ENCODE measurements at places on chromosomes 2 and 18.

DNA sequence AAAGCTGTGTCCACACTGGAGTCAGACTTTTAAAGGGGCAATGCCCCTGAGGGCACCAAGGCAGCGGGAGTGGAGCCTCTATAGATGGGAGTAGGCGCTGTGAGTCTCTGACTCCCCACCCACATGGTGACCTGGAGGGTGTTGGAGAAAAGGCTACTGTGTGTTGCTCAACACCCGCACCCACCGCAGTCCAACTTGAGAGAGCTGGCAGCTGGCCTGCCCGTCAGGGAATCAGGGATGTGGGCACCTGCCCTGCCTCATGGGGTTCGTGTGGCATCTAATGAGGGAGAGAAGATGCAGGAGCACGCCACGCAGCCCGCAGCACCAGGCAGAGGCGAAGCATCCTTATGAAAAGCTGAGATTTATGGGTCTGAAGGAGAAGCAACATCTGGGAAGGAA, 84.2 kb downstream of the KLHL29 start:
- no peak for DNase-seq

- DNase-seq: no peak
Measured at GRCh38 chr18:46141199-46141598, 37.0 kb downstream of the HAUS1 start.

DNA sequence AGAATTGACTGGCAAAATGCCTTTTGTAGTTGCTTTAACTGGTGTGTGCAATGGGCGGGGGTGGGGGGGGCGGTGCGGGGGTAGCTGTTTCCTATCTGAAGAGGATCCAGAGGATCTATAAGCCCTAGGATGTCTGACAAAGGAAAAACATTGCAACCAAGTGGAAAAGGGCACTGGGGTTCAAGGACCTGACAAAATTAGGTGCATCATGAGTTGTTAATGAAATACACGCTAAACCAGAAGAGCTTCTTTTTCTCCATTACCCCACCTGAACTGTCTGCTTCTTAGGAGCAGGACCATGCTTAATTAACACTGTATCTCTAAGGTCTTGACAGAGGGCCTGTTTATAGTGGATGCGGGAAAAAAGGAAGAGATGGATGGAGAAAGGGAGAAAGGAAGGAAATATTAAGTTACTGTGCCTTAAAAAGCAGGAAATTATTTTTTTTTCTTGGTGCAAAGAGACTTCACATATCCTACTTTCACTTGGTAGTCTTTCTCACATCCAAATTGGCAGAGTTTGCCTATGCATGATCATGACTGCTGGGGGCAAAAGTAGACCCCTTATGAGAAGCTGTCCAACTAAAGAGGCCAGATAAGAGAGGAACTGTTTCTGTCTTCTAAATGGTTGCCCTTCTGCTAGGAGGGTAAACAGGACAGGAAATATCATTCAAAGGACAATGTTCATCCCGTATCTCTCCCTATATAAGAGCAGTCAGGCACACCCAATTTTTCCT, 4.6 kb downstream of the RND3 start:
- DNase-seq: no peak

GRCh38 chr2:199770716-199771115, 80.3 kb downstream of the FTCDNL1 start:
- no peak for DNase-seq

DNA sequence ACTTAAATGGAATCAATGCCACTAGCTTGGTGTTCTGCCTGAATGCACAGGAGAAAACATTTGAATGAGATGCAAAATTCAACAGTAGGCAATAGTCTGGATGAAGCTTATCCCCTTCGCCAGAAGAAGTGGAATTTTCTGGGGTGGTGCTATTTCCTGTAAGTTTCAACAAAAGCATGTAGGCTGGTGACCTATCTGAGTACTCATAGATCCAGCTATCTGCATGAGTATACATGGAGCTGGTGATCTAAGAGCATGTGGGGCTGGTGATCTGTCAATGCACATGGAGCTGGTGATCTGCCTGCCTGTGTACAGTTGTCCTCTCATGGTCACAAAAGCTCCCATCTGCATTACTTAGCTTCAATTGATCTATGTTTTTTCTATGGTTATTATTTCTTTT, 71.2 kb downstream of the SLC9A4 start:
- no peak for DNase-seq

DNA sequence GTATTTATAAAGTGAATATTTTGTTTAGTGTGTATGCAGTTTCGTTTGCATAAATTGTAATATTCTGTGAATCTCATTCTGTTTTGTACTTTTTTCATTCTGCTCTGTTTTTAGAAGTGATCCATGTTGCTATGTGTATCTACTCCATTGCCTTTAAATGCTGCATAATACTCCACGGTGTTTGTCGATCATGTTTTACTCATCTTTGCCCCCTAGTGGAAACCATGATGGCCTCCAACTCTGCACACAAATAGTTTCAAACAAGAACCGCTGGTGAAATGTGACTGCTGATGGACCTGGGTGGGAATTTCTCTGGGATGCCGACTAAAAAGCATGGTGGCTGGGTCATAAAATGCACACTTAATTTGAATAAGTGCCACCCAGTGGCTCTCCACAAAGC, 32.0 kb upstream of the SKOR2 start:
- DNase-seq: no peak

GRCh38 chr18:63936932-63937393, 12.1 kb upstream of the HMSD start:
- no peak for DNase-seq

GRCh38 chr2:98637401-98638147, 29.2 kb downstream of the UNC50 start:
- DNase-seq: no peak

DNA sequence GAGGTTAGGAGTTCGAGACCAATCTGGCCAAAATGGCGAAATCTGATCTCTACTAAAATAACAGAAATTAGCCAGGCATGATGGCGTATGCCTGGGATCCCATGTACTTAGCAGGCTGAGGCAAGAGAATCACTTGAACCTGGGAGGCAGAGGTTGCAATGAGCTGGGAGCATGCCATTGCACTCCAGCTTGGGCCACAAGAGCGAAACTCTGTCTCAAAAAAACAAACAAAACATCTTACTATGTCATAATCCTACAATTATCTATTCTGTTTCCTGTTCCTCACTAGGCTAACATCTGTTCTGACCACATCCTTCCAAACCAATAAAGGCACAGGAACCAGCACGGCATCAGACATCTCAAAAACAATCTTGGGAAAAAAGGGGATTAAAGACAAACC, 361.8 kb upstream of the UBE2E3 start:
- DNase-seq: no peak

- no peak for DNase-seq
Measured at GRCh38 chr2:110933420-110933819, 187.3 kb upstream of the BCL2L11 start.

- DNase-seq: no peak
Measured at GRCh38 chr18:77052983-77053309, 79.6 kb downstream of the MBP start.

DNA sequence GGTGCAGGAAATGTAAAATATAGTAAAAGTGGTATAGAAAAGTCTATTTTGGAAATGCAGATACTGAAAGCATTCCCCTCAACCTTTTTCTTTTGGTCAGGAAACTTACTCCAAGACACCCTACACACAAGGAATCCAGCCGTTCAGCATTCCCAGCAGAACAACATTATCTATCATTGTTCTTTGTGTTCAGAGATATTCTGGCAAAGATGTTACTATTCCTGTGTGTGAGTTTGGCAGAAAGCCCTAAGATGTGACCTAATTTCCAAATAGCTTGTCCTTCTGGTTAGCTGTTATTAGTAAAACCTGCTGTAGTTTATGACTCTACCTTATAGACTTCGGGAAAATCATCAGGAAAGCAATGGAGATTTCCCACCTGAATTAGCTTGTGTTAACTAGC, 78.1 kb upstream of the PELI1 start:
- DNase-seq: no peak

DNA sequence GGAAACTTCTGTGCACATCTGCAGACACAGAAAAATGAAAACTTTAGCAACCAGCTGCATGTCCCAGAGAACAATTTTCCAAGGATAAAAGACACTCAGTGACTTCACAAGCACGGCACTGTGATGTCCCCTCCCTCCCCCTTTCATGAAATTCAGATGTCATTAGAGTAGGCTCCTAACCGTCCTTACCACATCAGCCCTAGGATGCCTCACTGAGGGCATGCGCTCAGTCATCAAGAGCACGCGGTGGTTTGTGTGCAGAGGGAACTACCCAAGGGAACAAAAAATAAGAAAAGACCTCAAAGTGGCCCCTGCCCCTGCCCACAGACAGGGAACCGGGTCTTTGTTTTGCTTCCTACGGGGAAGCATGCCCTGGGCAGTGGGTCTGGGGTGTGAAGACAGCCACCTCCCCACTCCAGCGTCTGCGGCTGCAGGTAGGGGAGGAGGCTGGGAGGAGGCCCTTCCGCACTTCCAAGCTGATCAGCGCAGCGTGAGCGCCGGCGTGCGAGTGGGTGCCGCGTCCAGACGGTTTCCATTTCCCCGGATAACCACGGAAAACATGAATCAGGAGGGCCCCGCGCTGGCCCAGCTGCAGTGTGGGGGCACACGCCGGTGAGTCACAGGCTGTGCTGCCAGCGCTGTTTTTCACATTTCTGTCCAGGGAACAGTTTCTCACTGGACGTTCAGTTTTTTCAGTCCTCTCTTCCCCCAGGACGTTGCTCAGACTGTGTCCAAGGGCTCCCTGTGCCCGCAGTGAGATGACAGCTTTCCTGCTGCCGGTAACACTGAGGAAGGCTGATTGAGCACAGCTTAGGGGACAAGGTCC, 70.6 kb downstream of the COPS8 start:
- peak; percentile 89 for DNase-seq

DNA sequence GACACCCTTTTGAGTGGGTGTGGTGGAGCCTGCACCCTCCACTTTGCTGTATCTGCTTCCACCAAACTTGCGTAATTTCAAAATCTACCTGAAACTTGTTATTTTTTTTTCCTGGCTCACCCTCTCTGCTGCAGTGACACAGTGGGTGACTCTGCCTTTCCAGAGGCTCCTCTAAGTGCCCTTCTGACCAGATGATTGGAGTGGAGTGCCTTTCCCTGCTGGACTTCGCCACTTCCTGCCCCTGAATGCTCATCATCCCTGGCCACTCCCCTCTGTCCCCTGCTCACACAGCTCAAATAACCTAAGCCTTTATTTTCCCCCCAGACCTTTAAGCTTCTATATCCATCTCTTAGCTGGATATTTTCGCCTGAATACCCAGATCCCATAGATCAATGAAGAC, 777.5 kb upstream of the ID2 start:
- no peak for DNase-seq

GRCh38 chr2:193583638-193584400, 1389.1 kb upstream of the TMEFF2 start:
- DNase-seq: no peak

DNA sequence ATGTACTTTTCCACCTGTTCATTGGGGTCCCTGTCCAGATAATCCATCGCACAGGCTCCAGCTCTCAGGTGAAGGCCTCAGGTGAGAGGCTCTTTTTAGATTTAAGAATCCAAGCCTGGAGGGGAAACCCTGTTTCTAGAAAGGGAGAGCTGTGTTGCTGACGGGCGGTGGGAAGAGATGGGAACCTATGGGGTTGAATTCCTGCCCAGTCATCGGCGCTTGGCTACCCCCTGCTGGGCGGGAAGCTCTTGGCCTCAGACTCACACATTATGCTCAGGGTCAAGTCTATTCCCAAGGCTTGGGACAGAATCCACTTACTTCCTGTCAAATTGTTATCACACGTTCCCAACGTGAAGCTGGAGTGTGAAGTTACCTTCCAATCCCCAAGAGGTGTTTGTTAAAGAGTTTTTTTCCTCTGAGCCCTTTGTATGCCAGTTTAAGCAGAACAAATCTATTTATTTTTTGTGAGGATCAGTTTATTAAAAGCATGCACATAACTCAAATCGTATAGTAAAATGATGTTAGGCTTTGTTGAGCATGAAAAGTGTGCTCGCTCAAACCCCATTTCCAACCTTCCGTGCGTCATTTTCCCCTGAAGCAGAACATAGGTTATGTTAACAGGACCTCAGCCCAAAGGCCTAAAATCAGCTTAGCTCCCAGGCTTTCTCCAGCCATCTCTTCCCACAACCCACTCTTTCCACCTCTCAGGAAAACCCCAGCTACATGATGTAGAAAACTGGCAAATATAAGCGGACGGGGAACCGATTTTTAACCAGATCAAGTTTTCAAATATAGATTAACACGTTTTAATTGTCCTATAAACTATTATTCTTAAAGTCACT, 181.7 kb upstream of the ETAA1 start:
- DNase-seq: peak; percentile 2

- DNase-seq: no peak
Measured at GRCh38 chr2:199524689-199525574, 67.2 kb upstream of the SATB2 start.

- DNase-seq: no peak
Measured at GRCh38 chr2:200026332-200027230, 71.2 kb downstream of the MAIP1 start.

DNA sequence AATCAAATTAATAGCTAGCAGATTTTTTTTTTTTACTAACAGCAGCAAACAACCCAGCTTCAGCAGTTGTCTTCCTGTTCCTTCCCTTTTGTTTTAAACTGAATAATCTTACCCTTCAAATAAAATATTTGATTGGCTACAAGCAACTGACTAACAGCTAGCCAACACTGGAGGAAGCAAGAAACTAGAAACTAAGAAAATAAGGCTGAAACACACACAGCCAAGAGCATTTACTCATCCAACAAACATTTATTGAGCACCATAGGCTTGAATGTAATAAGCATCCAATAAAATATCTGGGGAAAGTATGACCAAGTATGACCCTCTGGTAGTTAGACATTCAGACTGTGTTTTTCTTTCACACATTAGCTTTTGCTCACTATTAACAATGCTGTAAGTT, 189.2 kb downstream of the CD226 start:
- no peak for DNase-seq

Data from brain pericyte (primary cell).